Heart right ventricle (tissue), 16 donors: ENCODE measurements at places on chromosomes 13 and 19.

- DNase-seq = no peak
Observed at GRCh38 chr13:101647760-101648159, 195.3 kb downstream of the ITGBL1 start.

DNA sequence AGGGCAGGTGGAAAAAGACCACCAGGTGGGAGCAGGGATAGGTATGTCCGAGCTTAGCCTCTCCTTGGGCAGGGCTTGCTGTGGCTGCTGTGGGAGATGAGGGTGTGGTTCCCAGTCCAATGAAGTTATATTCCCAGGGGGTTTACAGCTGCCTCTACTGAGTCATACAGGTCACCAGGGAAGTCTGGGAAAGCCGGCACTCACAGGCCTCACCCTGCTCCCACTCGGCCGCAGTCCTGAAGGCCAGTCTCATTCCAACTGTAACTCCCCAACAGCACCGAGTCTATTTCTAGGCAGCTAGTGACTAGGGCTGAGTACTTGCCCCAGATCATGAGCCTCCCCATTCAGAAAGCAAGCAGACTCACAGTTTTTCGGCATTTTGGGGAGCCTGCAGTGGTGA, 77.1 kb downstream of the FNDC3A start:
- DNase-seq = no peak

DNA sequence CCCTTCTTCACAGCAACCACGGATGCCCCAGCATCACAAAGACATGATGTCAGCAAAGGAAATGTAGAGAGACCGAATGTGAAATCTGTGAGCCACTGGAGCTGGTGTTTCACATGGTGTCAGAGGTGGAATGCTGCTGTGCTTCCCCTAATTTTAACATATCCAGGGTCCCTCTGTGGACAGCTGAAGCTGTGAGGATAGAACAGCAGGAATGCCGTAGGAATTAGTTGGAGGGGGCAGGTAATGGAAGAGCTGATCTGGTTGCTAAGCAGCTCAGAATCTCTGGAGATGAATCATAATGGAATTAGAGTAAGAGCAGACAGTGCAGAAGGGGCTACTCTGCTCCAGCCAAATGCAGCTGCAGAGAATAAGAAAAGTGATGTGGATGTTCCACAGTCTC, 68.9 kb upstream of the ZNF835 start:
- DNase-seq = no peak

- no peak for DNase-seq
Observed at GRCh38 chr13:44972956-44973581, 16.2 kb downstream of the NUFIP1 start.

DNA sequence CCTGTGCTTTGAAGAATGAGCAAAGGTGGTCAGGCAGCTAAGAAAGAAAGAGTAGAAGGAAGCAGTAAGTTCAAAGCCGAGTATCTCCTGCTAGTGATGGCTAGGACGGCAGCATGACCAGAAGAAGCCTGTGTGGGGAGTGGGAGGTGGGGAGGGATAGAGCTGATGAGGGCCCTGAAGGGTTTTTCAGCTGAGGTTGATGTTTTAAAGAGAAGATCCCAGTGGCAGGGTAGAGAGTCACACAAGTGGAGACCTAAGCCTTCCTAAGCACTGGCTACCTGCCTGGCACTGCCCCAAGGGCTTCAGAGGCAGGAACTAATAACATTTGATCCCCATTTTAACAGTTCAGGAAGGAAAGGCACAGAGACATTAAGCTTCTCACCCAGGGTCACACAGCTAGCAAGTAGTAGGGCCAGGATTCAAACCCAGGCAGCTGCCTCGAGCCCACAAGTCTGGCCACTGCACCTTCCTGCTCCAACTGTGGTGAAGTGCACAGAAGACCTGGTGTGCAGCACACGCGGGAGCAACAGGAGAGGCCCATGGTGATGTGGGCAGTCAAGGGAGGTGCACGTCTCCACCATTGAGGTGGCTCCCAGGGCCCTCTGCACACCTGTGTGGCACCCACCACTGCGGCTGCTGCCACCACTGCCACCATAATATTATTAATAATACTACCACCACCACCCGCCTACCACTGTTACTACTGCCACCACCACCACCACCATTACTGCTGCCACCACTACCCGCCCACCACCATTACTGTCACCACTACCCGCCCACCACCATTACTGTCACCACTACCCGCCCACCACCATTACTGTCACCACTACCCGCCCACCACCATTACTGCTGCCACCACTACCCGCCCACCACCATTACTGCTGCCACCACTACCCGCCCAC, 22.1 kb downstream of the CUL4A start:
- DNase-seq = no peak

- no peak for DNase-seq
Observed at GRCh38 chr13:63435667-63436324, 2020.1 kb upstream of the PCDH20 start.

DNA sequence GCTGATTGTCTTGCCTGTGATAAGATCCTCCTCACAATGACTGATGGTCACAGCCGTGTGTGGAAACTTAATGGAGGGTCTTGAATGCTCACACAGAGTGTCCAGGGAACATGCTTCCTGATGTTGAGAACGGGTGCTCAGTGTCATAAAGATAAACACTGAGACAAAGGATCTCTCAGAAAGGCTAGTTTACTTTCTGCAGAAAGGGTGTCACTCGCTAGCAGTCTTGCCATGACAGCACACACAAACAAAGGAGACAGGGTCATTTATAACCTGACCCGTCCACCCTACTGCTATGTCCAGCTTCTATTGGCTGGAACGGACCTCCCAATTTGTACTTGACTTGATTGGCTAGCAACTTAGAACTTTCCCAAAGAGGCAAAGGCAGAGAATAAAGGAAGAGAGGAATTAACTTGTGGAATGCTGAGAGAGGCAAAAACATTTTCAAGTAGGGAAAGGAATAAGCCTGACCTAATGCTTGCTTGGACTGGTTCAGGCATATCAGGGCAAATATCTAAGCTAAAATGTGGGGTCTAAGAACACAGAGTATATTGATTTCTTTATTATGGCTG, 39.0 kb upstream of the PSG9 start:
- DNase-seq = no peak

DNA sequence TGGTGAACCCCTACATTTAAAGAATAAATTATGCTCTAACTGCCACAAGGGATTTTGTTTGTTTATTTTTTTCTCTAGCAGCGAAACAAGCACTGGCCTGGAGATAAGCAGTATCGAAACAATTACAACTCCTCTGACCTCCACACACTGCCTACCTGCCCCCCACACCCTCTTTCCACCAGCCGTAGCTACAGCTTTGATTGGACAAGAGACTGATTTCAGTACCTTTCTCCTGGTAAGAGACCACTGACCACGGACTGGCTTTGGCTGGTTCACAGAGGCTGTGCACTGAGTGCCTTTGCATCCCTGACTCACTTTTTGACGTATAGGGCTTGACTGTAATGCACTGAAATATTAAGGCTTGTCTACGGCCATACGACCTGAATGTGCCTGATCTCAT, 7.4 kb upstream of the ZDHHC20 start:
- DNase-seq = no peak

GRCh38 chr19:3804429-3804828, 18.2 kb upstream of the MATK start:
- no peak for DNase-seq
